ENCODE measurements at places on chromosomes 5 and 9.

- peak; percentile 26 for DNase-seq
These were observed 329.1 kb downstream of the TMEM38B start for GRCh38 chr9:106023455-106023854.

- DNase-seq = peak; percentile 29
These were observed 40.0 kb upstream of the ARSB start for GRCh38 chr5:79025054-79025472.

DNA sequence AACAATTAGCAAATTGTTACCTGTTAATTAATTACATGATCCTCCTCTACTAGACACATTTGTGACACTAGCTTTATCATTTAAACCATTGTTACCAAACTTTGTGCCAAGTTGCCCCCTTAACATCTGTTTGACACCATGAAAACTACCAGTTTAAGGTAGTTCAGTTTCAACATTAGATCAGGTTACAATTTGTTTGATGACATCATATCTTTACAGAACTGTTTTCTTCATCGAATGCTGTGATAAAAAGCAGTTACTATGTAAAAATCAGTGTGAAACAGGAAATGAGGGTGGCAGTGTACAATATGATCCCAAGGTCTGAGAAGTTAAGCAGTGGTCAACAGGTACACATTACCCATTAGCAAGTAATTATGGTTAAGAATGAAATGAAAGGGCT, 17.7 kb downstream of the GIN1 start:
- DNase-seq = no peak

DNA sequence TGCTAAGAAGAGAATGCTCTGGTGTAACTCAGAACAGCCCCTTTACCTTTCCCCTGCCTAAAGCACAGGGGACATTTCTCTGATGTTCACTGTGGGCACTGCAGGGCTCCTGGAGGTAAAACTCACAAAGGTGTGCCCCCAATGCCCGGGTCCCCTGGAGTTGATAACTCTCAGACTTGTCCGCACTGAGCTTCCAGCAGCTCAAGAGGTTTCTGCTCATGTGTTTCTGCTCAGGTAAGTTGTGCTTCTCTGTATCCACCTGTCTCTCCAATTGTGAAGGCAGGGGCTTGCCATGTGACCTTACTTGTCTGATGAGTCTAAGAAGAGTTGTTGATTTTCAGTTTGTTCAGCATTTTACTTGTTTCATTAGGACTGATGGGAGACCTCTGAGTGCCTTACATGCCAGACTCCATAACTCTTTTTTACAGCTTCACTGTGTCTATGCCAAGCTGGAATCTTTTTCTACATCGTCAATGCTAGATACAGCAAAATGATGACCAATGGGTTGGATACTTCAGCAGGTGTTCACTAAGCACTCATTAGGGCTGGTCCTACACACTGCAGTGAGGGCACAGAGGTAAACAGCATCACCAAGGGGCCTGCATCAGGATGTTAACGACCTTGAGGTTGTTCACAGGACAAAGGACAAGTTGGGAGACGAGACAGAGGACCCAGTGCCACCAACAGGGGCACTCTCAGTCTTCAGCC, 56.4 kb downstream of the MRPL36 start:
- no peak for DNase-seq

DNA sequence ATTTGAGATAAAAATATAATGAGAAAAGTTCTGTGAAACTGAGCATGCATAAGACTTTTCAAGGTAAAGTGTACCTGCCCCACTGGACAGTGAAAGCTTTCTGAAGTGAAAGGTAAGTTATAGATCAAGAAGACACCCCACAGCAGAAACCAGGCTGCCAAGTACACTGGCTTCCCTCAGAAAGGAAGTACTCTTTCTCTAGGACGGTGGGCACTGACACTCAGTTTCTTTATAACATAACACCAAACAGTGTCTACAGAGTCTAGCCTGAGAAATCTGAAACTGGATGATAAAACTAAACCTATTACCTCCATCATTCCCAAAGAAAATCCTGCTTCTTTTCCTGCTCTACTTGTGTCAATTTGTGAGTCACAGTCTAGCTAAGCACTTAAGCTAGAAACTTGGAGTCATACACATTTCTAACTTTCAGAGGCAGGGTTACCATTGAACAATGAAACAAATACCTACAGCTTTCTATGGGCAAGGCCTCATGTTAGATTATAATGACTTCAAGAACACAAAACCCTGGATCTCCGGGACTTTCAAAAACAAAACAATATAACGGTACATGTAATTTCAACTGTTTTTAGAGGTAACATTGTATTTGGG, 136.7 kb downstream of the CPLANE1 start:
- peak; percentile 23 for DNase-seq

DNA sequence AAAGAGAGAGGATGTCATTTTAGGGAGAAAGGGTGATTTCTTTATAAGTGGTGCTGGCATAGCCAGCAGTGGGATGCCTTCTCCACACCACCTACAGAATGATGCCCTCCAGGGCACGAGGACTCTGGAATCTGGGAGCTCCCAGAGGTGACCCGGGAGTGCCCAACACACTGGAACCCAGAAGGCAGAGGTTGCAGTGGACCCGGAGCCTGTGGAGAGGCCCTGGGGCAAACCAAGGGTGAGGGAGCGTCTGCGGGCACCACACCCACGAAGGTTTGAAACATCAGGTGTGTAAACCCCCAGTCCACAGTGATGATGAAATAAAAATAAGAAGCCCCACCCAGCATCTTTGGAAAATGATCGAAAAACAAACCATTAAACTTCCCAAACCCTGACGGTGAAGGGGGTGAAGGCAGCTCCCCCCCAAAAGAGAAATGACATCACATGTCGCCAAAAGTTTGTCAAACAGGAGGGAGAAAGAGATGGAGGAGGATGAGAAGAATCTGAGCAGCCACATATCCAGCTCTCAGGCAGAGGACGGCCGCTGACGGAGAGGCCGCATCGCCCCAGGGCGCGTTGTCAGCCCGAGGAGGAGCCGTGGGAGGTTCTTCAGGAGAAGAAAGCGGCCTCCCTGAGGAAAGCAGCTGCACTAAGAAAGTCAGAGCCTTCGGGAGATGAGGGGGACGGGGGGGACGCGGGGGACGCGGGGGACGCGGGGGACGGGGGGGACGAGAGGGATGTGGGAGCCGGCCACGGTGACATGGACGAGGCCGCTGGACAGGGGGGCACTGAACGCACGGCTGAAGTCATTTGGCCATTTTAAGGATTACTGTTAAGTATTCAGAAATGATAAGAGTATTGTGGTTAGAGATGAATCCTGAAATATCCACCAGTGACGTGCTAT, 43.1 kb upstream of the NSMF start:
- no peak for DNase-seq

- DNase-seq = no peak
These were observed 26.6 kb upstream of the DAB2 start for GRCh38 chr5:39451276-39451941.

DNA sequence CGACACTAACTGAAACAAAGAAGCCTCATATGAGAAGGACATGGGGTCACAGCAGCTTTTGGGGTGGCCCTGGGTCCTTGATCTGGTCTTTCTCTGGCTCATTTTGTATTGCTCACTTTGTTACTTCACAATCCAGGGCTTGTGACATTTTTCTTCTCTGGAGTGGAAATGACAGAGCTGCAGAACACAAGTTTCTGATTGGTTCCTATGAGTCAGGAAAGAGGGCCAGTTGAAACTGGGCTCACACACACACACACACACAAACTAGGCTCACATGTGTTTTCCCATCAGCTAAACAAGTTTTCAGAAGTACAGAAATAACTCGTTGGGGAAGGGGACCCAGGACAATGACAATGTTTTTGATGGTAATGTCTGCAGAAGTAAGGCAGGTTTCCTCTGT, 54.3 kb downstream of the TMC1 start:
- DNase-seq = no peak

- no peak for DNase-seq
These were observed 497.4 kb upstream of the CCNG1 start for GRCh38 chr5:162939991-162940390.

DNA sequence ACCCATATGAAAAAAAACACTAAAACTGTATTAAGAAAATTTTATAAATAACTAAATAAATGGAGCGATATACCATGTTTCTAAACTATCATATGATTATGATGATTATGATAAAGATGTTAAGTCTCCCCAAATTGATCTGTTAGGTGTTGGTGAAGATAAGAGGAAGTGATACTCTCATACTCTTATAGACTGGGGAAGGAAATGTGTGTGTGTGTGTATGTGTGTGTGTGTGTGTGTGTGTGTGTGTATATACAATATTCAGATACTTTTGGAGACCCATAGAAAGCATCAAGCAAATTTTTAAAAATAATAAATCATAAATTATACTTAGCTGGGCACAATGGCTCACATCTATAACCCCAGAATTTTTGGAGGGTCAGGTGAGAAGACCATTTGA, 62.9 kb downstream of the TMEM232 start:
- DNase-seq = peak; percentile 54

- peak; percentile 1 for DNase-seq
These were observed 95.4 kb downstream of the CACNA1B start for GRCh38 chr9:137972988-137973470.
